Central memory CD8-positive, alpha-beta T cell (primary cell): ENCODE measurements at places on chromosomes 16 and 17.

- H3K4me3 ChIP-seq, result no peak overlapping the region
- H3K27ac ChIP-seq, result no peak overlapping the region
- H3K36me3 ChIP-seq, result no peaks in the 10 kb centered on the region
- peaks cover 5% of the 10 kb centered on the region for H3K4me1 ChIP-seq
- DNase-seq, result no peak
Observed at GRCh38 chr16:85329059-85329812, 217.0 kb upstream of the CIBAR2 start.

GRCh38 chr17:81432941-81433340 is 37.7 kb downstream of the BAHCC1 start:
- DNase-seq, result no peak
- peaks cover 32% of the 10 kb centered on the region for H3K27me3 ChIP-seq
- H3K27ac ChIP-seq, result no peak overlapping the region
- H3K4me1 ChIP-seq, result no peaks in the 10 kb centered on the region
- H3K4me3 ChIP-seq, result no peak overlapping the region
- H3K36me3 ChIP-seq, result no peaks in the 10 kb centered on the region

- no peaks in the 10 kb centered on the region for H3K27me3 ChIP-seq
- H3K4me3 ChIP-seq, result peak overlapping the region; percentile 56
- no peak for DNase-seq
- peaks cover 5% of the 10 kb centered on the region for H3K36me3 ChIP-seq
Observed at GRCh38 chr17:16267174-16267573, 50.2 kb downstream of the PIGL start.

GRCh38 chr16:58814348-58814801 is 80.3 kb upstream of the GOT2 start:
- peak overlapping the region; percentile 21 for H3K4me3 ChIP-seq
- H3K27me3 ChIP-seq, result peaks cover 11% of the 10 kb centered on the region
- H3K27ac ChIP-seq, result peak overlapping the region; percentile 15
- H3K4me1 ChIP-seq, result no peaks in the 10 kb centered on the region
- no peaks in the 10 kb centered on the region for H3K36me3 ChIP-seq

DNA sequence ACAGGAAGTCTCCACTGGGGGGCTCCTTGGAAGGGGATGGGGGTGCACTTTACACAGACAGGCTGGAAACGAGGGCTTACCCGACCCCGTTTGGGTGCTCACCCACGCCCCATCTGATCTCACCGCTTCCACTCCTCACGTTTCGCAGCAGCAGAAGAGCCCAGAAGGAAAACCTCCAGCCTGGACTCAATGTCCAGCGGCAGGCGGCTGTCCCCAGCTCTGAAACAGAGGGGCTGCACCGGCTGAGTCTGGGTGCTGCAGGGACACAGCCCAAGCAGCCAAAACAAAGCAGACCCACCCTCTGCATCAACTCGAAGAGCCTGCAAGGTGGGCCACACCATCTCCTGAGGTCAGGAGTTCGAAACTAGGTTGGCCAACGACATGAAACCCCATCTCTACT is 3.9 kb downstream of the MEAK7 start:
- no peak for DNase-seq
- no peaks in the 10 kb centered on the region for H3K27me3 ChIP-seq
- H3K4me3 ChIP-seq, result no peak overlapping the region
- peaks cover 19% of the 10 kb centered on the region for H3K4me1 ChIP-seq
- H3K36me3 ChIP-seq, result peaks cover 13% of the 10 kb centered on the region
